ENCODE measurements at places on chromosomes 1 and 21.
A peak's percentile ranks its signal among the peaks of the same experiment; 100 is the strongest.

DNA sequence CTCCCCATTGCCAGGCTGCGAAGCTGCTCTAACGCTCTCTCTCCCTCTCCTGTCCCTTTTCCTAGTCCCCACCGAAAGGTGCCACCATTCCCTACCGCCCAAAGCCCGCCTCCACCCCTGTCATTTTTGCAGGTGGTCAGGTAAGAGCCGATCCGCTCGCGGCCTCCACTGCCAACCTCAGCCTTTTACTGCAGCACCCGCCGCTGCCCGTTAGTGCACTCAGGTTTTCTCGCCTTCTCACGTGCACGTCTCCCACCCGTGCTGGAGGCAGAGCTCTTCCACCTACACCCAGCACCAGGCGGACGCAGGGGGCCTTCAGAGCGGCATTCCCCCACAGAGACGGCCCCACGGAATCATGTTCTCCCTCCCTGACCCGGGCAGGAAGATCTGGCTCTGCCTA, 67.7 kb upstream of the COL6A1 start:
- DNase-seq, result no peak

GRCh38 chr1:177082855-177083693, 81.4 kb downstream of the ASTN1 start:
- no peak for DNase-seq

DNA sequence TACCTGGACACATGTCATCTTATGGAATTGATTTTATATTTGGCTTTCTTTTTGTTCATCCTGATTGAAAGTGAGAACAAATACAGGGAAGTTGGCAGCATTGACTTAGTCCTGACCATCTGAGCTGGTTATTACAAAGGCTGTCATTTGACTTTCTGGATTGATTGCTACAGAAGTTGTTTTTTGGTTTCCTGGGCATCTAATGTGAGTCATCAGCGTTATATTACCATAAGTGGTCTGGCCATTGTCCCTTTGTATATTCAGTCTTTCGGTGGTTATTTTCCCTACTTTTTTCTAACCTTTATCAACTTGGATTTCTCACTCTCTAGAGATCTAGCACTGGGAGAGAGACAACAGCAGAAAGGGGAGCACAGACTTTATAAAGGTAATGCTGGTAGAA, 1646.5 kb downstream of the MRPL39 start:
- no peak for DNase-seq

DNA sequence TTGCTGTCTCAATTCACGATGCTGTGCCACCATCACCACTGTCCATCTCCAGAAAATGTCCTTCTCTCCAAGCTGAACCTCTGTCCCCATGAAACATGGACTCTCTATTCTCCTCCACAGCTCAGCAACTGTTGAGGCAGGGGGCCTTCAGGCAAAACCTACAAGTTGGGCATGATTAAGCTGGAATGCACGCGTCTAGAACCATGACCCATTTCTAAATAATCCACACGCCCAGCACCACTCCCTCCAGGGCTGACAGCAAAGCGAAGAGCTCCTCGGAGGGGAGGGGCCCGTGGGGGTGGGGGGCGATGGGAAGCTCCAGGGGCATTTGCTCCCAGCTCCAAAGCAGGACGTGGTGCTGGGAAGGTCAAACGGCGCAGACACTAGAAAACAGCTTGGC, 3.3 kb upstream of the HES5 start:
- DNase-seq, result no peak

- no peak for DNase-seq
Observed at GRCh38 chr1:159010391-159010790, 684 bp downstream of the IFI16 start.

DNA sequence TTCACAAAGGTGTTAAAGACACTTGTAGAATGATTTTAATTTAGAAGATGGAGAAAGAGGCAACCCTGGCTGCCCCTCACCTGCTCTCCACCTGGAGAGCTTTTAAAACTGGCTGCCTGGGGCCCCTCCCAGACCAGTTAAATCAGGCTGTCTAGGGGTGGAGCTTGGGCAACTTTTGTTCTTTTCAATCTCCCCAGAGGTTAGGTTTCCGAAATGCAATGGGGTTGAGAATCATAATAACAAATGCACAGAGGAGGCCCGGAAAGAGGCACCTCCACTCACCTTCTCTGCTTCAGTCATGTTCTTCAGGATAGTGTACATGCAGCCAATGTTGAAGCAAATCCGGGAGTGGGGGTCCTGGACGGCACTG, 400 bp downstream of the NCF2 start:
- no peak for DNase-seq

DNA sequence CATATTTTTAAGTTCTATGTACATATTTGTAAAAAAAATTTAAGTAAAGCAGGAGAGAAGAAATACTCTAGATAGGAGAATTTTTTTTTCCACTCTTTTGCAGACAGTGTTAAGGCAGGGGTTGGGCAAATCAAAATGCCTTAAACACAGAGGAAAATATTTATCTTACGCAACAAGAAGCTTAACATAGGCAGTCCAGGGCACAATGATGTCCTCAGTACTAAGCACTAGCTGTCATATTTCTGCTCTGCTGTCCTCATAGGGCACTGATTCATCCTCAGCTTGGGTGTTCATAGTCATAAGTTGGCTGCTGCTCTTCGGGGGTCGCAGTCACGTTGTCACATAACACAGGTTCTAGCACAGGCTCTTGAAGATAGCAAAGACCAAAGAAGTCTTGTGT, 247.4 kb downstream of the PTBP2 start:
- DNase-seq, result no peak

GRCh38 chr1:18299441-18300338, 181.0 kb upstream of the KLHDC7A start:
- DNase-seq, result peak; percentile 74

- no peak for DNase-seq
Observed at GRCh38 chr1:89855413-89856123, 34.7 kb downstream of the LRRC8D start.

All from iPS-NIHi11 (cell line).